Fibroblast of lung (primary cell): ENCODE measurements at places on chromosomes 1 and 21.

GRCh38 chr1:154698320-154699096 lies 90.5 kb upstream of the ADAR start:
- DNase-seq, result no peak

- DNase-seq, result peak; percentile 33
Observed at GRCh38 chr1:27872059-27872801, at the start of gene THEMIS2. TSS of gene THEMIS2 (plus strand) at chr1:27872544. CDS start at chr1:27872572, 28 bp downstream.

DNA sequence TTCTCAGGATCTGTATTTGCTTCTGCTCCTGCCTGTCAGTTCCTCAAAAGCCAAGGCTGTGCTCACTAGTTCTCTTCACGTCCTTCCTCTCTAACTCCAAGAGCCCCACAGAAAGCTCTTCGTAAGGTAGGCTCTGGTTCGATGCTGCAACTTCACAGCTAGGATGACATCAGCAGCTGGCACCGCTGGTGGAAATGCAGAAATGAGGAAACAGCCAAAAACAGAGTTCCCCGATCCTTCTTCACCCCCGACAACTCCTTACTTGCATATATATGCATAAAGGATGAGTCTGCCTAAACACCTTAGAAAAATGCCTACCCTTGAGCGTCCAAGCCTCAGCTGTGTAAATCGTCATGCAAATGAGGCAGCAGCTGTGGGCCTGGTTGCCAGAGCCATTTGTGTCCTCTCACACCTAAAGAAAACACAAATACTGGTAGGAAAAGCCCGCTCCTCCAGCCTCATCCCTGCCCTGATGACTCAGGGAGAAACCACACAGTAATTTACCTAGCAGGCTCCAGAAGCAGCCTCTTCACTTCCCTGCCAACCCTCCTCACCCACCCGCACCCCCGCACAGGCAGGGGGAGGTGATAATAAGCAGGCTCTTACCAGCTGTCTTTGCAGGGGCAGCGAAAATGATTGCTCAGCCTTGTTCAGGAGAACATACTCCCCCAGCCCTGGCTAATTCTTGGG lies 28.2 kb downstream of the BATF3 start:
- peak; percentile 46 for DNase-seq

DNA sequence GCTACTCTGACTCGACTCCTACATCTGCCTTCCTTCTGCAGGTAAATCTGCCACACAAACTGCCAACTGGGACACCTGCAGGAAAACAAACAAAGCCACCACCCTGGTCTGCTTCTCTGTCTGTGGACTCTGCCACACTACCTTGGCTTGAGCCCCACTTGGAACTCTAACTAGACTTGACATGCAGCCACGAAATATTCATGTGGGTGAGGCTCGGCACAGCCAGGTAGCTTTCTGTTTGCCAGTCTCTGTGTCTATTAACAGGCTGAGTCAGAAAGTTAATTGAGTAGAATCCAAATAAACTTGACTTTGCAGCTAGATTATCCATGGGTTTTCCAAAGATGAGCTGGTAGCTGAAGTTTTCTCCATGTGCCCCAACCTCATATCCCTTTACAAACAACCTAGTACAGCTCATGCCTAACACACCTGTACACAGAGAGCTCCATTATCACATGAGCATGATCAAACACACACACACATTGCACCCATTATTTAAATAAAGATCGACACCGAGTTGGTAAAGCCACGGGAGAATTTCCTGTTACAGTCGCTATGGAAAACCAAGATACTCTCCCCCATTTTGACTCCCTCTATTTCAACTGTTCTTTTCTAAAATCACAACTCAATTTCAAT lies 808 bp downstream of the C1orf116 start:
- DNase-seq, result no peak

DNA sequence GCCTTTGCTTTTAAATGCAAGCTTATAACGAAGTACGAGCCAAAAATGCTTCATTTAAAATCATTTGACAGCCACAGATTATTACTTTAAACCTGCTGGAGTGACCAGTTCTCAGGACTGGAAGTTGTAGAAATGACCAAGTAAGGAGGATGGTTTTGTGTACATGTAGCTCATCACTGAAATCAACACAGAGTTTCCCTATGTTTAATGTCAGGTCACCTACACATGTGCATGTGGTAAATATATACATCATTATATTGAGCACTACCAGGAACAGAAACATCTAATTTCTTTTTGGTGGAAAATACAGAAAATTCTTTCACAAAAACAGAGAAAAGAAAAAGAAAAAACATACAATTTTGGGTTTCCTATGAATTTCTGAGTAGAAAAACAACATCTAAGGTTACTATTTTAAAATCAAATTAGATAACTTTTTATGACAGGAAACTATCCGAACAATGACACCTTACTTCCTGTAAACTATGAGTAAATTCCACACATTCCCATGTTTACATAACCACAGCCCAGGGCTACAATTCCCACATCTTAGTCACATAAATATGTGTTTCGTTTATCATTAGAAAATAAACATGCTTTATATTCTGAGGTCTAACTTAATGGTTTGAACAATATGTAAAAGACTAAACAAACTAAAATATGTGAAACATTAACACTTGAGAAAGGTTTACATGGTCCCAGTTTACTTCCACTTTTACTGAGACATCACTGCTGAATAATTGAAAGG lies 73.6 kb downstream of the ZNF281 start:
- peak; percentile 88 for DNase-seq

GRCh38 chr1:184622136-184622823 lies 132.4 kb downstream of the EDEM3 start:
- DNase-seq, result peak; percentile 69

DNA sequence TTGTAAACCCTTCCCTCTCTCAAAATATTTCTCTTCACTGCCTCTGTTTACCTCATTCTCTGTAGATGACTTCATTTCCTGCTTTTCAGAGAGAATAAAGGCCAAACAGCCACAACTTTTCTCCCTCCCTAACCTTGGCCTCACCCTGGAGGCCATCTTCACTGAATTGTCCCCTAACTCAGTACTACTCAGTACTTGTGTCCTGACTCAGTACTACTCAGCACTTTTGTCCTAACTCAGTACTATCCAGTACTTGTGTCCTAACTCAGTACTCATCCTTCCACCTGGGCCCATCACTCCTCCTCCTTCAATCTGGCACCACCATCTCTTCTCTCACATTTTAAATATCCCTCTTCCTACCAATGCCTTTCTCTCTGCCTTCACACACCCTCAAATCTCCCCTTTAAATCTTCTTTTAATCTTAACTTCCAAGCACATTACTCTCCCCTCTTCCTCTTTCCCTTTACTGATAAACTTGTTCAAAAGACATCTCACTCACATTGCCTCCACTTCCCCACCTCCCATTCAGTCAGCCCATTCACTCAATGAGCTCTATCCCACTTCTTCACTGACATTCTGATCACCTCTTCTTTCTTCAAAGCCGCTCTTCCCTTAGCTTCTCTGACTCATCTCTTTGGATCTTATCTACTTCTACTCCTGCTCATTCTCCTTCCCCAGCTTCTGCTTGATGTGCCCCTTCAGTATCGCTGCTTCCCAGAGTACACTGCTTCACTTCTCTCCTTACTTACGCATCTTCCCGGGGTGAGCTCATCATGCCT lies 121.4 kb downstream of the RNF220 start:
- no peak for DNase-seq
